ENCODE measurements at places on chromosomes 16 and 17.

GRCh38 chr16:72226136-72226535, 54.2 kb upstream of the PMFBP1 start:
- no peak for DNase-seq

GRCh38 chr17:14298947-14299279, 2.0 kb upstream of the HS3ST3B1 start:
- DNase-seq, result no peak

DNA sequence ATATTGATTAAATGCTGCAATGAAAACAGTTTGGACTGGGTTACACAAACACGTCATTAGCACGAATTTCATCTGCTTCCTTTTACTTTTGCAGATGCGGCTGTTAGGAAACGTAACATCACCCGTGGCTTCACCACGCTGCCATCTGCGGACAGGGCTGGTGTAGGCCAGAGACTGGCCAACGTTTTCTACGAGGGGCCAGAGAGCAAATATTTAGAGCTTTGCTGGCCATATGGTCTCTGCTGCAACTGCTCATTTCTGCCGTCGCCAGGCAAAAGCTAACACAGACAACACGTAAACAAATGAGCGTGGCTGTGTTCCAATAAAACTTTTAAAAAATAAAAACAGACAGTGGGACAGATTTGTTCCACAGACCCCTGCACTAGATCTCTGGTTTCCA, 96.6 kb downstream of the ENGASE start:
- no peak for DNase-seq

GRCh38 chr17:11300738-11301137, 59.7 kb downstream of the SHISA6 start:
- no peak for DNase-seq

- peak; percentile 16 for DNase-seq
Measured at GRCh38 chr17:59028328-59028727, 78.4 kb downstream of the TRIM37 start.

GRCh38 chr17:1031711-1032110, 34.8 kb downstream of the TIMM22 start:
- no peak for DNase-seq

- DNase-seq, result no peak
Measured at GRCh38 chr17:45139533-45139920, 4.0 kb downstream of the ACBD4 start.

DNA sequence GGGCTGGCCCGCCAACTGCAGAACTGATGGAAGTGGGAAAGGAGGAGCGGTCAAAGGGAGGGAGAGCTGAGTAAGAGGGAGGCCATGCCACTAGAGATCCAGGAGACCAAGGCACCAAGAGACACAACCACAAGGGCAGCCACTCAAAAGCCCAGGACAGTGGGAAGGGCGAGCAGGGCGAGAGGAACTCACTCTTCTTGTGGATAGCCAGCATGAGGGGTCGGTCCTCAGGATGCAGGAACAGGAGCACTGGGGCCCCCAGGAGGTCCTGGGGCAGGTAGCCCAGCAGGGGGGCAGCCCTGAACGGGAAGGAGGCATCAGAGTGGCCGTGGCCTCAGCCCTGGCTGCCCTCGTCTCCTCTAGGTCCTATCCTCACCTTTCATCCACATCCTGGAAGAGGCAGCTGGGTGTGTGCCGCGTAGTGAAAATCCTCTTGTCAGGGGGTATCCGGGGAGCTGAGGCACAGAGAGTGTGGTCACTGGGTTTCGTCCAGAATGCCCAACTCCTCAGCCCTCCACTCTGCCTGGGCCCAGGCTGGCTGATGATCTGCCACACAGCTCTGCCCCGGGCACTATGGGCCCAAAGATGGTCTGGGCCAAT, 4.3 kb downstream of the PER1 start:
- DNase-seq, result no peak

GRCh38 chr17:2369039-2369438, 31.7 kb downstream of the SGSM2 start:
- no peak for DNase-seq

DNA sequence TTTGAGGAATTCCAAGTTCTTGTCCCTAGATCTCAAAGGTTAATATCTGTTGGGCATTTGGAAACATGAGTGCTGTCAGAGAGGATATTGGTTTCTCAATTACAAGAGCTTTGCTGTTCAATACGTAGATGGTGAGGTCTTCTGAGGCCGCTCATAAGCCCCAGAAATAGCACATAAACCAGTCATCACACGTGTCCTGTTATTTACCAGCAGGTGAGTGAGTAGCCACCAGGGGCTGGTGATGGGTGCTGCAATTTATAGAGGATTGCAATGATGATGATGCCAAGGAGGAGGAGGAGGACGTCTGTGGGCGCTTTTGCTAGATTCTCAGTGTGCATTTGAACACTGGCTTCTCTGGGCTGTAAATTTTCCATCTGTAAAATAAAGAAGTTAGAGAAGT, 89.0 kb downstream of the SALL1 start:
- no peak for DNase-seq

DNA sequence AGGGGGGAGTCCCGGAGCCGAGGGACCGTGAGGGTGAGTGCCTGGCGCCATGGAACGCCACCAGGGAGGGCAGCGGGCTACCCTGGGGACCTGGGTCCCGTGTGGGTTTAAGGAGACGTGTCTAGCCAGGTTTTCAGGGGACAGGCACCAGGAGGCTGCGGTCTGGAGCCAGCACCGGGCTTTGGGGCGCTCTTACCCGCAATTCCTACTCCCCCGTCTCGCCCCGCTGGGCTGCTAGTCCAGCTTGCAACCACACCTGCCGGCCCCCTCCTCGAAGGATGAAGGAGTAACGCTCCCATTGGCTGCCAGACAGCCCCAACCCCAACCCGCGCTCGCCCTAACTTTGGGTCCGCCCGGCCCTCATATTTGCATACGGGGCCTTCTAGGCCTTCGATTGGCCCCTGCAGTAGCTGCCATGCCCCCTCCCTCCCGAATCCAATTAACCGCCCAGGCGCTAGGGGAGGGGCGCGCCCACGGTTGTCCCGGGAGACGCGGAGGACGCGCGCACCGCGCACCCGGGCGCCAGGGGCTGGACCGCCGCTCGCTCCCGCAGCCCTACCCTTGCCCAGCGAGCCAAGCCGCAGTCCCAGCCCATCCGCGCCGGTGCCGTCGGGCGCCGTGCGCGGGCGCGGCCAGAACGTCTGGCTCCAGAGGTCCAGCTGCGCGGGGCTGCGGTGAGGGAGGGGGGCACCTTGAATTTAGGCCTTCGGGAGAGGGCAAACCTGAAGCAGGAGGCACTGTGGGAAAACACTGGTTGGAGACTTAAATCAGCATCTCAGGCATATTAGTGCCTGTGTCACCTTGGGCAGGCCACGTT, at the start of gene TTLL6:
Gene TTLL6 (minus strand): TSS at position 456 of the 817 bp plus-strand sequence. CDS start 157 bp downstream, at position 299.
- DNase-seq, result no peak

DNA sequence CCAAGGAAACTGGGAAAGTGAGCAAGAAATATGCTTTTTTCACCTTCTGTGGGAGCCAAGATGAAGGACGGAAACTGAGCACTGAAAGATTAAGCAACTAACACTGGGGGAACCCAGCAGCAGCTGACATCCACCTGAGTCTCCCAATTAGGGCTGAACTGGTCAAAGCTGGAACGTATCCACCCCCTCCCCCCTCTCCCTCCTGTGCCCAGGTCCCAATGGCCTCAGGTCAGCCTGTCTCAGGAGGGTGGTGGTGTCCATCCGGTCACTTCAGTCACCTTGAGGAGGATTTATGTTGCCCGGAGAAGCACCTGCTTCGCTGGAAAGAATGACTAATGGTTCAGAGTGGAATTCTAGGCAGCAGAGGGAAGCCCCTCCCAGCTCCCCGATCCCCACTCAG, 10.0 kb downstream of the PEMT start:
- no peak for DNase-seq

DNA sequence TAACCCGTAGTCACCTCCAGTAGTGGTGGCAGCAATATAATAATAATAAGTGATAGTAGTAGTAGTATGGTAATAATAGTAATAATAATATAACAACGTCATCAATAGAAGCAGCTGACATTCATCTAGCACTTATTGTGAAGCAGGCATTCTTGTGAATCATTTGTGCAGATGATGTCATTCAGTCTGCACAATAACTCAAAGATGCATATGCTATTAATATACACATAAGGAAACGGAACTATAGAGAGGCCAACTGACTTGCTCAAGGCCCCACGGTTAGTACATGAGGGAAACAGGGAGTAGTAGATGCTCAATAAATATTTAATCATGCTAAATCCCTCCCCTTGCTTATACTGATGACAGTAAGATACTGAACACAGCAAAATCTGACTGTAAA, 35.4 kb upstream of the GAN start:
- DNase-seq, result peak; percentile 63

GRCh38 chr17:34195987-34196386, 59.1 kb upstream of the CCL2 start:
- DNase-seq, result no peak

DNA sequence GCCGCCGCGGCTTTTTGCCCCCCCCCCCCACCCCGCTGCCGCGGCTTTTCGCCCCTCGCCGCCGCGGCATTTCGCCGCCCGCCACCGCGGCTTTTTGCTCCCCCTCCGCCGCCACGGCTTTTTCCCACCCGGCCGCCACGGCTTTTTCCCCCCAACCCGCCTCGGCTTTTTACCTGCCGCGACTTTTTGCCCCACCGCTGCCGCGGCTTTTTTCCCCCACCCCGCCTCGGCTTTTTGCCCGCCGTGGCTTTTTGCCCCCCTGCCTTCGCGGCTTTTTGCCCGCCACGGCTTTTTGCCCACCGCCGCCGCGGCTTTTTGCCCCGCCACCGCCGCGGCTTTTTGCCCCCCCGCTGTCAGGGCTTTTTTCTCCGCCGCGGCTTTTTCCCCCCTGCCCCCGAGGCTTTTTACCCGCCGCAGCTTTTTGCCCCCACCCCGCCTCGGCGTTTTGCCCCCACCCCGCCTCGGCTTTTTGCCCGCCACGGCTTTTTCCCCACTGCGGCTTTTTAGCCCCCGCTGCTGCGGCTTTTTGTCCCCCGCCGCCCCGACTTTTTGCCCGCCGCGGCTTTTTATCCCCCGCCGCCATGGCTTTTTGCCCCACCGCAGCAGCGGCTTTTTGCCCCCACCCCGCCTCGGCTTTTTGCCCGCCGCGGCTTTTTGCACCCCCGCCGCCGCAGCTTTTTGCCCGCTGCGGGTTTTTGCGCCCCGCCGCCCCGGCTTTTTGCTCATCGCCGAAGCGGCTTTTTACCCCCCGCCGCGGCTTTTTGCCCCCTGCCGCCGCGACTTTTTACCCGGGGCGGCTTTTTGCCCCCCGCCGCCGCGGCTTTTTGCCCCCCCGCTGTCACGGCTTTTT, 527.8 kb upstream of the WSB1 start:
- no peak for DNase-seq

DNA sequence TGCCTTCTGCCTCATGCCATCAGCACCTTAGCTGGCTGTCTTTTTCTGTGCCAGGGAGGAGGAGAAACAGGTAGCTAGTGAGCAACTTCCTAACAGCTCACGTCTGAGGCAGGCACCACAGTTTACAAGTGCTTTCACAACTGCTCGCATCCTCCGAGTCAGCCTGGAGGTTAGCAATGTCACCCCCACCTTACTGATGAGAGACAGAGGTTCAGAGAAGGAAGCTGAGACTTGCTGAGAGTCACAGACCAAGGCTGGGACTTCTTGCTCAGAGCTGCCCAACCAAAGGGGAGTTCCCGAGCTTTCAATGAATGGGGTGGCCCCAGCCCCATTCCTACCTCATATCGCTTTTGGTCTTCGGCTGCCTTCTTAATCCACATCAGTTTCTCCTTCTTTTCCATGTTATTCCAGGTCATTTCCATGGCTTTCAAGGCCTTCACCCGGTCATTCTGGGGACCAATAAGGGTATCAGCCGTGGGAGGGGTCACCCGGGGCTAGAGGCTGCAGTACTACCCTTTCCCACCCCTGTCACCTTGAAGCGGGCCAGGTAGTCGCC, 9.6 kb downstream of the UBTF start:
- peak; percentile 35 for DNase-seq

- DNase-seq, result peak; percentile 59
Measured at GRCh38 chr16:56637814-56638750, at the start of gene MT1A. Gene MT1A, plus strand, starts transcription at chr16:56638666. Its CDS starts 73 bp downstream, at chr16:56638739.

DNA sequence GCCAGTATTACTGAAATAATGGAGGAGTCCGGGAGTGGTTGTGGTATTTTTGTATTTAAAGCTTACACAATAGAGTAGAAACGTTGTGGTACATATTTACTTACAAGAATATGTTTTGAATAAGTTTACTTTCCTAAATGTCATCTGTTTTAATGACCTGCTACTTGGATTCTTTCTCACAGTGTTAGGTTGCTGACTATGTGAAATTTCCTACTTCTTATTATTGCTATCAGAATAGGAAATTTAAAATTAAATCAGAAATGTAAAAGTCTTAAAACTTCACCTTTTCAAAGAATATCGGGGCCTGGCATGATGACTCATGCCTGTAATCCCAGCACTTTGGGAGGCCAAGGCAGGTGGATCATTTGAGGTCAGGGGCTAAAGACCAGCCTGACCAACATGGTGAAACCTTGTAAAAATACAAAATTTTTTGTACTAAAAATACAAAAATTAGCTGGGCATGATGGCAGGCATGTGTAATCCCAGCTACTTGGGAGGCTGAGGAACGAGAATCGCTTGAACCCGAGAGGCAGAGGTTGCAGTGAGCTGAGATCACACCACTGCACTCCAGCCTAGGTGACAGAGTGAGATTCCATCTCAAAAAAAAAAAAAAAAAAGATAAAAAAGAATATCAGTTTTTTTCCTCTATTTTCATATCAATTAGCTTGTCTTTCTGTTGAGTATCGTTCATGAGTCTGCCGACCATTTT, 77.8 kb downstream of the VMP1 start:
- DNase-seq, result peak; percentile 22
